ENCODE measurements at places on chromosomes 2 and 18. TPM values are rescaled to one million over a fixed set of nuclear protein-coding genes. Genes with fewer than 3 reads are reported as not detected.

DNA sequence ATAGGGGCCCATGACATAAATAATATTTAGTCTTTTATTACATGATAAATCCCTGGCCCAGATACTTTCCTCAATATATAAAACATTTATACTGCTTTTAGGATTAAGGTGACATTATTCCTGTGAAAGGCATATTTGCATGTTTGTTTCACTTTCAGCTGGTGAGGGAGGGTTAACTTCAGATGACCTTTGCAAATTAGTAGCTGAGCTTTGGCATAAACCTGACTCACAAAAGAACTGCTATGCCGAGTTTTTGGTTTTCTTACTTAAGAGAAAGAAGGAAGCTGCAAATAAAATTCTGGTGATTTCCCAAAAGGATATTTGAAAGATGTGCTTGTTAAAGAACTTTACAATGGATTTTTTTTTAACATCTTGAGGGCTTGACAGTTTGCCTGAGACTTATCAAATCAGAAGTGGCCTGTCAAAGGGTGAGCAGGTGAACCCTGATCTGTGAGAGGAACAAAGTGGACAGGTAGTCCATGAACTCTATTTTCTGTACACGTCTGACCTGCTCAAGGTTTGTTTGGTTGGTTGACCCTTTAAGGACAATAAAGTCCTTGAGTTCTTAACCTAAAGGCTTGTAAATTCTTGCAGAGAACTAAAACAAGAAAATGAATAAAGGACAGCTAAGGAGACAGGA is 93.5 kb downstream of the FAM124B start:
- DNase-seq = no peak

DNA sequence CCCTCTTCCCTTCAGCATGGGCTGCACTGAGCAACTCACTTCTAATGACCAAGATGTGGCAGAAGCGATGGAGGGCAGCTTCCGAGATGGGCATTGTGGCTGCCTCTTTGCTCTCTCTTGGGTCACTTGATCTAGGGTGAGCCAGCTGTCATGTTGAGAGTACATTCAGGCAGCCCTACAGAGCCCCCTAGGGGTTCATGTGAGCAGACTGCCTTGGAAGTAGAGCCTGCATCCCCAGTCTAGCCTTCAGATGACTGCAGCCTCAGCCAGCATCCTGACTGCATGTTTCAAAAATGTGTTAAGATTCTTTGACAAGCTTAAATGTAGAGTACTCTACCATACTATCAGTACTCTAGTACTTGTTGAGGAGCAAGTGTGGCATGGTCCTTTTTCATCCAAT is 143.9 kb downstream of the NCK2 start:
- DNase-seq = no peak

- no peak for DNase-seq
Observed at GRCh38 chr2:199341123-199341522, 116.6 kb downstream of the SATB2 start.

DNA sequence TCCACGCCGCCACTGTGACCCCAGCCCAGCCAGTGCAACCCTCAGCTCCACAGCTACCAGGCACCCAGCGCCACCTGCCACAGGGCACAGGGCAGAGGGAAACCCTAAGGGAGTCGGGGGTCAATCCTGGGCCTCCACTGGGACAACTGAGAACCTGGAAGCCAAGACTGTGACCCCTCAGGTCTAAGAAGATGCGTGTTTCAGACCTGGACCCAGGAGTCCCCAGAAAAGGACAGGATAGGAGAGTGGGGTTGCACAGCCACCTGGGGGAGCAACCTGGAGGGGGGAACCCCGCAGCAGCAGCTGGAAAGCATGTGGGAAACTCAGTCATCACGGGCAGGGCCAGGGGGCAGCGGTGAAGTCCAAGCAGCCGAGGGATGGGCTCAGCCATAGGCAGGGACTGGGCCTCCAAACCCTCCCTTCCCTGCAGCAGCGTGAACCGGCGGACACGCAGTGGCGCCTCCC is 4.1 kb downstream of the ESPNL start:
- DNase-seq = no peak

Gene CDCA7
- total RNA-seq = 2.4 TPM

DNA sequence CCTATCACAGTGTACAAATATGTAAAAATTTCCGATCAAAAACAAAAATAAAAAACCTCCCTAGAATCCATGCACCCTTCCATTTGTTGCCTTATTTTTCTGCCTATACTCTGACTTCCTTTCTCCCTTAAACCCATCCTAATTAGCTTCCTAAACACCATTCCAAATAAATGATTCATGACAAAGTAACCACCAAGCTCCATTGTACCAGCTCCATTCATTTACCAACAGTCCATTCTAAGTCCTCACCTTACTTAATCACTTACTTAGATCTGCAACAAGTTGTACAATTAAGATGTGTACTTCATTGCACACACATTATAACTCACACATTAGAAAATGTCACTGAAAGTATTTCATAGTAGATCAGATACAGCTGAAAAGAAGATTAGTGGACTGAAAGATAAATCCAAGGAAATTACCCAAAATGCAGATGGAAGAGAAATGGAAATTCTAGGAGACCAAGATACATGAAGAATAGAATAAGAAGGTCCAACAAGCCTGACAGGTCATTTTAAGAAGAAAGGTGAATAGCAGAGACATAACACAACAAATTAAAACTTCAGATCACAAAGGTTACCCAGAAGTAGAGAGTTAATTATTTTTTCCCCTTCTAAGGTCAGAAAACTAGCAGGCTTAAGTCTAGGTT is 154.6 kb downstream of the DYM start:
- no peak for DNase-seq

GRCh38 chr18:58394602-58395425 is 234.1 kb downstream of the ALPK2 start:
- DNase-seq = no peak

- no peak for DNase-seq
Observed at GRCh38 chr2:143503280-143503679, 374.1 kb downstream of the ARHGAP15 start.

- no peak for DNase-seq
Observed at GRCh38 chr2:209470466-209470865, 46.6 kb downstream of the MAP2 start.

Gene FOXI3
- not detected for total RNA-seq

GRCh38 chr18:64002581-64002980 is 32.7 kb downstream of the SERPINB8 start:
- no peak for DNase-seq

DNA sequence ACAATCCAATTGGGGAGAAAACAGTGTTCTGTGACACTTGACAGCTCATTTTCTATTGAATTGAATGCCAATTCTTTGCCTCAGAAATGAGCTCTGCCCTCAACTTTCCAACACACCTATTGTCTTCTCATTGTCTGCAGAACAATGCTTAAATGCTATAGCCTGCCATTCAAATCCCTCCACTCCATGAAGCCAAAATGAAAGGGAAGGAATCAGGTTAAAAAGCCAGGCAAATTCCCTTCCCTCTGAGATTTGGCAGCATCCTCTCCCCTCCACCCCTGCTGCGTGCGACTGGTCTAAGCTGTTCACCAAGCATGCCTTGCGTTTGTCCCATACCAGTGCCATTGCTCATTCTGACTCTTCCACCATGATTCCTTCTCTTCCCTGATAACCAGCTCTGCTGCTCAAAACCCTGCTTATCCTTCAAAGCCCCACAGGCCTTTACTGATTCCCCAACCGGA is 32.4 kb upstream of the TMEM131 start:
- no peak for DNase-seq

- DNase-seq = no peak
Observed at GRCh38 chr18:57497372-57498294, 62.5 kb downstream of the ONECUT2 start.

DNA sequence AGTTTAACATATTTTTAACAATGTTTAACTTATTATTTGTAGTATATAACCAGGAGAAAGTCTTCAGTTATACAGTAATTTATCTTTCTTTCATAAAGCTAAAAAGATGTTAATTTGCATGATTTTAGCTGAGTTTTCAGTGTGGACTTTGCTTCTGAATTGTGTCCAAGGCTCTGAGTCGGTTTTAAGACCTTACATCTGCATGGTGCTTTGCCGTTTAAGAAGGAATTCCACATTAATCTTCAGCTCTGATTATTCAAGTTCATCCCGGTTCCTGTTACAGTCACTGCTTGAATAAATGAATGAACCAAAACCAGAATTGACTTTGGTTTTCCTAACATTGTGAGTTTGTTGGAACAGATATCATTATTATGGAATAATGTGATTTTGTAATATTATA is 419.7 kb upstream of the RGPD4 start:
- no peak for DNase-seq

Measured in psoas muscle (tissue), 8 donors.